ENCODE measurements at places on chromosomes 6 and 20. TPM values are rescaled to one million over a fixed set of nuclear protein-coding genes. Genes with fewer than 3 reads are reported as not detected.

GRCh38 chr6:30730601-30731435 lies 10.7 kb downstream of the TUBB start:
- DNase-seq: peak; percentile 86

GRCh38 chr20:10596710-10597121 lies 77.1 kb downstream of the JAG1 start:
- no peak for DNase-seq

DNA sequence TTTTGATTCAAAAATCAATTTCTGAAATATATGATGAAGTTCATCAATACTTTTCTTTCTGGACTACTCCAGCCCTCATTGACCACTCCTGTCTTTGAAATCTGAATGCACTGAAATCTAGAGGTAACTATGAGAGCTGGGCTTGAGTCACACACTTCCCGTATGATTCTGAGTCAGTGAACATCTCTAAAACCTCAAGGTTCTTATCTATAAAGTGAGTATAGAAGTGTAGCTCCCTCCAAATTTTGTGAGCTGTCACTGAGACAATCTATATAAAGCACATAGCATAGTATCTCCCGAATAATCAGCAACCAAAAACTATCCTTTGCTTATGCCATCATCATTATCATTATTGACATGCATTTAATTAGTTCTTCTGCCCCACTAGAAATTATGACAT lies 182.4 kb downstream of the TSHZ2 start:
- no peak for DNase-seq

DNA sequence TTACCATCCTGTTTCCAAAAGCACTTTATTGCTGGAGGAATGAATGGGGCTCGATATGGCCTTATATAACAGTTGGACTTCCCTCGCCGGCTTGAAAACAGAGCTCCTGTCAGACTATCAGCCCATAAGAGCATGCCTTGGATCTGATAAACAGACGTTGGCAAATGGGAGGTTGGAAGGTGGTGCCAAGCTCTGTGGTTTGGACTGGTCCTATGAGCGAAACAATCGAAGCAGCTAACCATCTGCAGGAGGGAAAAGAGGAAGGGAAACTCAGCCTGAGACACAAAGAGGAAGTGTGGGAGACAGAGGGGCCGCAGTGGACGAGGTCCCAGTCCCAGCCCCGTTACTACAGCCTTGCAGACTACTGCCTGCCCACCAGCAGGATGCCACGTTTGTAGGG lies 92.9 kb downstream of the TFAP2C start:
- no peak for DNase-seq

DNA sequence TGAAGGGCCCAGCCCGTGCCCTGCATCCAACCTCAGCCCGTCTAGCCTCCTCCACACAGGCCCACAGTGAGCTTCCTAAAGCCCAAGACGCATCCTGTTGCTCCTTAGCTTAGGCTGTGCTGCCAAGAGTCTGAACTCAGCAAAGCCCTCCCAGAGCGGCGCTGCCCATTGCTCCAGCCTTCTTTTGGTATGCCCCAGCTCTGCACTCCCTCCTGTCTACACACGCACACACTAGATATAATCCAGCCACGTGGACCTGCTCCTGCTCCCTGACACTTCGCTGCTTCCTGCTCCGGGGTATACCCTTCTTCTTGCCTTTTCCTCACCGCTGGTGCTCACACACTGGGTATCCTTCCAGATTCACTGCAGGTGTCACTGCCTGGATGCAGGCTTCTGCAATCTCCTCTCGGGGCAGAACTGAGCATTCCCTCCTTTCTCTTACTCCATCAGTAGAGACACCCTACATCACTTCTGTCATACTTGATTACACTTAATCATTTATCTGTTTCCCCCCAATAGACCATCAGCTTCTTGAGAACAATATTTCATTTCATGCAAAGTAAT lies 23.8 kb downstream of the GABRR2 start:
- DNase-seq: no peak

- no peak for DNase-seq
Observed at GRCh38 chr6:15062516-15063252, 183.2 kb upstream of the JARID2 start.

DNA sequence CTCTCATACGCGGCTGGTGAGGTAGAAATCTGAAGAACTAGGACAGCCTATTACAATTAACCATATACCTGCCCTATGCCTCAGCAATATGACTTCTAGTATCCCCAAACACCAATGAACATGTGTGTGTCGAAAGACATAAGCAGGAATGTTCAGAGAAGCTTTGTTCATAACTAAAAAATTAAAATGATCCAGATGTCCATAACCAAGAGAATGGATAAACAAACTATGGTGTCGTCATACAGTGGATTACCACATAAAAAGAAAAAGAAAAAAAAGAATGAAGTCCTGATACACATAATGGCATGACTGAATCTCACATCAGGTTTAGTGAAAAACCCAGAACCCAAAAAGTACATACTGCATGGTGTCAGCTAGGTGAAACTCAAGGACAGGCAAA lies 73.9 kb downstream of the MDN1 start:
- no peak for DNase-seq

GRCh38 chr20:53736757-53737395 lies 143.2 kb upstream of the ZNF217 start:
- no peak for DNase-seq

DNA sequence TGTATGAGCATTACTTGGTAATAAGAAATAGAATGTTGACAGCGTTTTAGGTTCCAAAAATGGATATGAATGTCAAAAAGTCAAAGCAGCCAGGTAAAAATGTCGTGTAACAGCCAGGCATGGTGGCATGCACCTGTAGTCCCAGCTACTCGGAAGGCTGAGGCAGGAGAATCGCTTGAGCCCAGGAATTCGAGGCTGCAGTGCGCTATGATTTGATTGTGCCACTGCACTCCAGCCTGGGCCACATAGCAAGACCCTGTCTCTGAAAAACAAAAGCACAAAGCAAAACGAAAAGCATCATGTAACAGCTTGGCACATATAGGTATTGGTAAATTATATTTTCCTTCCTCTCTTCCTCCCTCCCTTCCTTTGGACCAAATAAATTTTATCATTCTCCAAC lies 16.2 kb upstream of the FOXP4 start:
- DNase-seq: no peak

- DNase-seq: no peak
Observed at GRCh38 chr6:19349429-19349828, 487.7 kb upstream of the ID4 start.

DNA sequence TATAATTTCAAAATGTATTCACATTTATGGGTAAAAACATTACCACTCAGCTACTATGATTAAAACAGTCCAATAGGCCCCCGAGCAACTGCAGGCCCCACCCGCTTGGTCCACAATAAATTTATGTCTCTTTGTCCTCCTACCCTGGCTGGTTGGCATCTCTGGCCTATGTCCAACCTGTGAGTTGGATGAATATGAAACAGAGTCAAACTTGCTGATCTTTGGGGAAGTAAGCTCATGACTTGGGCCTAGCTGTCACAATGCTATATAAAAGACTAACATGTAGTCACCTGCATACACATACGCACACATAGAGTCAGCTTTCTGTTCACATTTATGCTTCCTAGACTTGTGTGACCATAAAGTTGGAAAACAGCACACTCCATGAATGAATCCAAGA lies 20.5 kb downstream of the MAP7 start:
- DNase-seq: no peak

DNA sequence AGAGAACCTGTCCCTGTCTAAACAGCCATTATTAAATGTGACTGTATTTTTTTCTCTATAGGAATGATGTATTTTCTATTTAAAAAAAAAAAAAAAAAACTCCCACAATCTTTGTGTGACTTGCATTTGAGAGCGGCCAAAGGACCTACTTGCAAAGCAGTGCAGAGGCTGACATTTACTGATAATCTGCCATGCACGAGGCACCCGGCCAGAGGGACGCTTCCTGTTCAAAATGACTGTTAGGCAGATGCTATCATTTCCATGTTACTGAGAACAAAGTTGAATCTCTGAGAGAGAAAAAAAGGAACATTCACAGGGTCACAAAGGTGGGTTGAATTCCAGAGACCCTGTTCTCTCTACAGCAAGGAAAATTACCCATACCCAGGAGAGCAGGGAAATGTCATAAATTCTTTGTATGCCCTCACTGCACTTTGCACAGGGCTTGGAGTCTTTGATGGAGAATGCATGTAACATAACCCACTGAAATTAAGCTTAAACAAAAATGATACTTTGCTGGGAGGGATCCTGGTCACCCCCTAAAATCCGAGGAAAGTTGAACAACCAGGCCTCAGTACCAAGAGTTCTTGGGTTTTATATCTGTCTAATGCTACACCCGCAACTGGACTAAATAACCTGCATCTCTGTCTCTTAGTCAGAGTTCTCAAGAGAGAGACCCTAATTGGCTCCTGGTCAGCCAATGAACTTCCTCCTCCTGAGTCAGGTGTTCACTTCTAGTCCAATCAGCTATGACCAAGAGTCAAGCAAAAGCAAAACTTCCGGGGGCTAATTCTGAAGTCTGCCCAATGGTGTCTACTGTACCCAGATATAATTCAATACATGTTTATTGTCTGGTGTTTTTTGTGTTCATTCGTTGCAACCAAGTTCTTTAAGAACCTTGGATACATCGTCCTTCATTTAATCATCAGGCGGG lies 61.2 kb downstream of the GCLC start:
- DNase-seq: peak; percentile 81

DNA sequence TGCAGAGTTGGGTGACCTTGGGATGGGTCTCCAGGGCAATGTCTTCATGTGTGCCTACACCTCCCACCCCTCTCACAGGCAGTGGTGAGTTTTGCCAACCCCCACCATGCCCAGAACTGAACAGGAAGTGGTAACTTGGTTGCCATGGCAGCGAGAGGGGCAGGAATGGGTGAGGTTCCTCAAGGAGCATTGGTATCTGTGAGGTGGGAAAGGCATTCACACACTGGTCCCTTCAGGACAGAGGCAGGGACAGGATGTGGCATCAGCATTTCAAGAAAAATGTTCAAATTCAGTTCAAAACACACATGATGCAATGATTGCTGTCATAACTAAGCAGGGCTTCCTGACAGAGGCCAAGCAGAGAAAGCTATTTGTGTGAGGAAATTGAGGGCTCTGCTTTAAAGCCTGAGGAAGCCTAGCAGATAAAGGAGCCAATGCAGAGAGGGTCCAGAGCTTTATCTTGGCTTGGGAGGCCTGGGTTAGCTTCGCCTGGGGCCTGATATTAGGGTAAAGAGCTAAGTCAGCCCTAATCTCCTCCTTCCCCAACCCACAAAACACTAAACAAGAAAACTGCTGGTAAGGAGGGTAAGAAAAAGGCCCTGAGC lies 551 bp downstream of the TREML2 start:
- DNase-seq: peak; percentile 89

DNA sequence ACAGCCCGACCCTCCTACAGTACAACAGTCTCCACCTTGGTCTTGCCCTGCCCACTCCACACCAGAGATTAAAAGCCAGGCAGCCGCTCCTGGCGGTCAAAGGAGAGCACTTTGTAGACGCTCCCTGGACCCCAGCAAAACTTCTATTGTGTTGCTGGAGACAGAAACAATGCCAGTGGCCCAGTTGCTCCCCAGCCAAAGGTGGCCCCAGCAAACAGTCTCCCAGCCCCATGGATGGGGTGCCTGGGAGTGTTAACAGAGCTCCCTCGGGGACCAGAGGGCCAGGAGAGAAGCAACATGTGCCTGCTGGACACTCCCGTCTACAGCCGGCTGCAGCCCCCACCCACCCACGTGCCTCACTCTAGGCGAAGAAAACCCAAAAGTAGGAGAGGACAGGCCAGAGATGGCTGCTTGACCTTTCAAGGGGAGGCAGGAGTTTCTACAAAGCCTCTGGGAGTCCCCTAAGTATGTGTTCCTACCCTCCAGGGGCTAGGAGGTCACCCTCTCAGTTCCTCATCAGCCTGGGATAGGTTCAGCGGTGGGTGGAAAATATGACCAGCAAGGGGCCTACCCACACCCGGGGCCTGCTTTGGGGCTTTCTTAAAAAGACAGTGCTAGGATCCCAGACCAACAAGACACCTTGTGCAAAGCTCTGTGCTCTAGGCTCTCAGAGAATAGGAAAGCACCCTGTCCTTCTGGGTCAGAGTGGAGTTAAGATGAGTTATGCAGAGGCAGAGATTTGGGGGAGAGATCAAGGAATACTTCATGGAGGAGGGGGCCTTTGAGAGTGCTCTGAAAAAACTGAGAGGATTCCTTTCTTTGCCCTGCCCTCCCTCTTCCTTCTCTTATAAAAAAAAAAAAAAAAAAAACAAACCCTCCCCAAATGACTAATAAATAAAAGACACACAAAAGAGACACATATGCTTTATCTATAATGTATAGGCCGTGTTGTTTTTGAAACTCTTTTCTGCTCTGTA lies 19.0 kb upstream of the PREX1 start:
- no peak for DNase-seq

DNA sequence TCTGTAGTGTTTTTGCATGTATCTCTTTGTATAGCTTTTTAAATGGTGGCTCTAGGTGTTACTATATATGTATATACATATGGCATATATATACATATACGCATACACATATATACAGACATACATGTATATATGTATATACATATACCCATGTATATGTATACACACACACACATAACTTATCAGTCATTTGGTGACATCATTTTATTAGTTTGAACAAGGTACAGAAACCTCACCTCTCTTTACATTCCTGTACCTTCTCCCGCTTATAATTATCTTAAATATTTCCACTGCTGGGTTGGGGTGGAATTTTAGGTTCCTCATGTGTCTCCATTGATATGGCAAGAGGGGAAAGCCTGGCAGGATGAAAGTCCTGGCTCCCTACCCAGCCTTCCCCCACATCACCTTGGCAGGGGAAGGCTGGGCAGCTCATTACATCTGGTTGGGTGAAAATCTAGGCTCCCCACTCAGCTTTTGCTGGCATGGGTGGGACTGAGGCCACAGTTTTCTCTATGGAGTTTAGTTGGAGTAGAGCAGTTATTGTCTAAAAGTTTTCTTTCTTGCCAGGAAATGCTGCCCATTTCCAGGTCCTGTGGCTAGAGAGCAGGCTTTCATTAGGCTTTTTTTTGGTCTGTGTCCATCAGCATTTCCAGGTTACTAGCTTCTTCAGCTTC lies 7.6 kb downstream of the GLO1 start:
- no peak for DNase-seq

- no peak for DNase-seq
Observed at GRCh38 chr6:113313841-113314240, 543.3 kb upstream of the MARCKS start.

DNA sequence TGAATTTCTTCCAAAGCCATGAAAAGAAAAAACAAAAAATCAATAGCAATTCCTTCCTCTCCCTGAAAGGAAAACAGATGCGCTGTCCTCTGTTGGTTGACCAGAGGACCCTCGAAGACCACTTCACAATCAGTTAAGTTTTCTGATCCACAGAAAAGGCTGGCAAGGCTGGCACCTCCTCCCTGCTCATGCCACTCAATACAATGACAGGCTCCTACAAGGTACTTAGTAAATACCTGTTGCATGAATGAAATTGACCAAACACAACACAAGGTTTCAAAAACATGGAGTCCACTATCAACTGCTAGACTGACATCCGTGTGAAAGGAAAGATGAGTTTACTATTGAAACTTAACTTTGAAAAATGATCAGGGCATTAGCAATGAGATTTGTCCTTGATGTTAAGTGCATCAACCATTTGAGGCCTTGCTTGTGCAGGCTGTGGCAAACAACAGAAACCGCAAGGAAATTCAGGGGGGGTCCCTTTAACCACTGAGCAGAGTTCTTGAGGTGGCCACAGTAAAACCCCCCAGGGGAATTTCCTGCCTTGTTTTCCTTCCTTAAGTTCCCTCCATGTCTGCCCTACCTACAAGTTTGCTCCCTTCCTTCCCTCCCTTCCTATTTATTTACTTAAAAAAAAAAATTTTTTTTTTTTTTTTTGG lies 27.9 kb upstream of the RTF2 start:
- no peak for DNase-seq

- no peak for DNase-seq
Observed at GRCh38 chr6:153947808-153948447, 91.1 kb upstream of the OPRM1 start.

The RBPJL gene
- not detected for total RNA-seq

The HLA-F gene
- 40.4 TPM for total RNA-seq

The TREM1 gene
- total RNA-seq: 2.6 TPM
